ENCODE measurements at places on chromosomes 1 and 21. TPM values are rescaled to one million over a fixed set of nuclear protein-coding genes. Genes with fewer than 3 reads are reported as not detected.
A peak's percentile ranks its signal among the peaks of the same experiment; 100 is the strongest.

Gene EXOSC10
- total RNA-seq: 20.5 TPM

Gene SFT2D2
- 23.7 TPM for total RNA-seq

Gene SYT14
- not detected for total RNA-seq

DNA sequence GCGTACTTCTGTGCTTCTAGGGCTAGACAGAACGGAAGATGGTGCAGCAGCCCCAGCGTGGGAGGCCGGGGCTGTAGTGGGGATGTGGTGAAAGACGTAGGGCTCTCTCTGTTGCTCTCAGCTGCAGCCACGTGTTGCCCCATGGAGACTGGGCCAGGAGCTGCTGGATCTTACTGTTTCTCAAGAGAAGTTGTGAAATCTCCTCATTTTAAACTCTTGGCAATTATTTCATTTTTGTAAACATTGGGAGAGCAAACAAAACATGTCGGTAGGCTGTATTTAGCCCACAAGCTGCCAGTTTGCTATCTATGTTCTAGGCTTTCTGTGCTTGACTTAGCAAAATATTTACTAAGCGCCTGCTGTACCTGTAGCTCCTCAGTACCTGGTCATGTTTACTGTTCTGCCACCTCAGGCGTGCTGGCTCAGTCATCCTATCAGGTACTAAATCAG lies 15.9 kb upstream of the ELOA start:
- peak; percentile 81 for DNase-seq

DNA sequence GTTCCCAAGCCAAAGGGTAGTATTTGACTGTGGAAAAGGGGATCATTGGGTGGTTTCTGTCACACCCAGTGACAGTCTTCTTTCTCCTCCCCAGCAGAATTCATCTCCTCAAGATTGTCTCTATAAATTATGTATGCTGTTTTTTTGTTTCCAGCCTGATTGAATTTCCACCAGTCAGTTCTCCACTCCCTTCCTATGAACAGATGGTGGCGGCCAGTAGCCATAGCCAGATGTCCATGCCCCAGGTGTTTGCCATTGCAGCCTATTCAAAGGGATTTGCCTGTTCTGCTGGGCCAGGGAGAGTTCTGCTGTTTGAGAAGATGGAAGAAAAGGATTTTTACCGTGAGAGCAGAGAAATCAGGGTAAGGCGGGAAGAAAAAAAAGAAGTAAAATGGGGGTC lies 12.9 kb downstream of the CFAP57 start:
- DNase-seq: no peak

DNA sequence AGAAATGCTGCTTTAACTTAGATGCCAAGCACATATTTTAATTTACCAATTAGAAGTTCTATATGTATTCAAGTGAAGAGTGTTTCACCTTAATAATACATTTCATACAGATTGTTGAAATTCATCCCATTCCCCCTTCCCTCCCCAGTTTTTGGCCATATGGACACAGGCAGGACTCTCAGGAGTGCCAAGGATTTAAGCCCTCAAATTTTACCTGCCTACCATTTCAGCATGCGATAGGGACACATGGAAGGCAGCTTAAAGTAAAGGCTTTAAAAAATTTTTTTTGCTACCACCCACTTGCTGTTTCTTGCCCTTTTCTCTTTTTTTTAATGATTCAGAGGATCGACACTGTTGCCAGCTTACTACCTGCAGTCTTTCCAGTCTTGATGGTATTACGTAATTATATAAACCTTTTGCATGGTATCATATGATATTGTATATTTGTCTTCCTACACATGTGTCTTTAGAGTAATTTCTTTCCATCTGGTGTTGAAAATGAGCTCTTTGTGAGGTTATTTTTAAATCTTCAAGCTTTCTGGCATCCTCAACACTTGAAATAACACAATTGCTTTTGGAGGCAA lies 7.0 kb downstream of the EPB41 start:
- DNase-seq: no peak

DNA sequence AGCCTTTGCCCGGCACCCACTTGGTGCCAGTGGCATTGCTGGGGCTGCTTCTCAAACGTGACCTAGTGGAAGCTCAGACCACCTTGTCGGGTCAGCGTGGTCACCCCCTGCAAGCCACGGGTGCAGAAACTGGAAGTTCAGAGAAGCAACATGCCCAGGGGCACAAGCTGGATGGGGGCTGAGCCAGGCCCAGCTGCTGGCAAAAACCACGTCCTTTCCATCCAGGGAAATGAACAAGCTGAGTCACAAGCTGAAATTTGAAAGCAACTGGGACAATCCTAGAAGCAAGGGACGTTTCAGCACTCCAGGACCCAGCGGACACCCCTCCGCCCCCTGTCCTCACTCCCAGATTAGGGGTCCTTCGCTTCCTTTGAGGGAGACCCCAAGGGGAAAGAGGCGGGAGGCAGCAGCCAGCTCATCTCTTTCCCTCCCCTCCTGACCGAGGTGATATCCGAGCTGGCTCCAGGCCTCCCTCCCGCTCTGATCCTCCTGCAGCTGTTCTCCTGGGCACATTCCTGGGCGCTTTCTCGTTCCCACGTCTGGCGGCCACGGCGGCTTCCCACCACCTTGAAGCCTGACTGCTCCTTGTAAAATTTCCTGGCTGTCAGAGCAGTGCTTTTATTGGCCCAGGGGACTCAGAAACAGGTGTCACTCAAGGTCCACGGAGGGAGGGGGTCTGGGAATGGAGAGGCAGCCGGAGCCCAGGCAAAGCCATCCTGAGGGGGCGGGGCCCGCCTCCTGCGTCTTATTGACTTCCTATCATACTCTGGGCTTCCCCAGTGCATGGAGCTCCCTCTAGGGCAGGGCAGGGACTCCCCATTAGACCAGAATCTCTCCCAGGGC lies 62.8 kb downstream of the PAX7 start:
- no peak for DNase-seq

DNA sequence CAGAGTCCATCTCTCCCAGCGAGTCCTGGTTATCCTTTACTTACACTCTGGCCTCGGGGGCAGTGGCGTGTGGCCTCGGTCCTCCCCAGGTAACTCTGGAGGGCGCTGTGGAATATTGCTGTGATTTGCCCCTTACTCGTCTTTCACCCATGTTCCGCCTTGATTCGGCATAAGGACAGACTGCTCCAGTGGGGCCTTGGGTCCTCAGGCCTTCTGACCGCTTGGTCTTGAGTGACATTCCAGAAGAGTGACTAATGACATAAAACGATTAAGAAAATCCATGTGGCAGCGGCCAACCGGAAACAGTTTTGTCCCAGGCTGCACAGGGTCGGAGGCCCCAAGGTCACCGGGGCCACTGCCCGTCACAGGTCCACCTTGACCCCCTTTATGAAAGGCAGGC lies 11.0 kb downstream of the ICMT start:
- DNase-seq: no peak

- DNase-seq: no peak
Measured at GRCh38 chr21:37395961-37396360, 29.4 kb downstream of the DYRK1A start.

DNA sequence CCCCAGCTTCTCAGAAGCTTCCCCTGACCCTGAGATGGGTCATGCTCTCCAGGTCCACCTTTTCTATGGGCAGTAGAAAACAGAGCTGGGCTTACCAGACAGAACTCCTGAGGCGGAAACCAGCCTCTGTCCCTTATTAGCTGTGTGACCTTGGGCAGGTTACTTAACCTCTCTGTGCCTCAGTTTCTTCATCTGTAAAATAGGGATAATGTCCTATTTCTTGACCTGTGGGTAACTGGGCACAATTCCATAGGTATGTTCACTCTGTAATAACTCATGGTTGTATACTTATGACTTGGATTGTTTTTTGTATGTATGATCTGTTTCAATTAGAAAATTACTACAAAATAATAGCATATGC lies 57.1 kb upstream of the EDN2 start:
- DNase-seq: no peak

DNA sequence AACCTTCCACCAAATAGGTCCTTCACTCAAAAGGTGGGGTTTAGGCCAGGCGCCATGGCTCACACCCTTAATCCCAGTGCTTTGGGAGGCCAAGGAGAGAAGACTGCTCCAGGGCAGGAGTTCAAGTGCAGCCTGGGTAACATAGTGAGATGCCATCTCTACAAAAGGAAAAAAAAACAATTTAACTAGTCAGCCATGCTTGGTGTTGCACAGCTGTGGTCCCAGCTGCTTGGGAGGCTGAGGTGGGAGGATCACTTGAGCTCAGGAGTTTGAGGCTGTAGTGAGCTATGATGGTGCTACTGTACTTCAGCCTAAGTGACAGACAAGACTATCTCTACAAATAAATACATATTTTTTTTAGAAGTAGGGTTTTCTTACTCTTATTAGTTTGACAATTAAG lies 617.5 kb downstream of the KIF26B start:
- no peak for DNase-seq

GRCh38 chr1:3000671-3001470 lies 20.4 kb upstream of the ACTRT2 start:
- DNase-seq: no peak

- DNase-seq: peak; percentile 70
Measured at GRCh38 chr1:21764615-21765423, 18.1 kb downstream of the USP48 start.

- no peak for DNase-seq
Measured at GRCh38 chr1:205834751-205835150, 15.2 kb downstream of the PM20D1 start.

GRCh38 chr21:41839387-41840000 lies 39.6 kb downstream of the PRDM15 start:
- DNase-seq: no peak

- DNase-seq: no peak
Measured at GRCh38 chr1:81004011-81004410, 796.7 kb upstream of the ADGRL2 start.

DNA sequence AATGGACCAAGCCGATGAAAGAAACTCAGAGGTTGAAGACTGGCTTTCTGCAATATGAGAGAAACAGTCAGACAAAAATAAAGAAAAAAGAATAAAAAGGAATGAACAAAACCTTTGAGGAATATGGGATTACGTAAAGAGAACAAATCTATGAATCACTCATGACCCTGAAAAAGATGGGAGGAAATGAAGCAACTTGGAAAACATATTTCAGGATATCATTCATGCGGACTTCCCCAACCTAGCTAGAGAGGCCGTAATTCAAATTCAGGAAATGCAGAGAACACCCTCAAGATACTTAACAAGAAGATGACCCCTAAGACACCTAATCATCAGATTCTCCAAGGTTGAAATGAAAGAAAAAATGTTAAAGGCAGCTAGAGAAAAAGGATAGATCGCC lies 705.3 kb upstream of the CHRM3 start:
- DNase-seq: no peak

Data from right atrium auricular region (tissue), 2 donors.